ENCODE measurements at places on chromosomes 6 and 20.

GRCh38 chr20:57653546-57653900 is 33.3 kb upstream of the ZBP1 start:
- no peak for DNase-seq

DNA sequence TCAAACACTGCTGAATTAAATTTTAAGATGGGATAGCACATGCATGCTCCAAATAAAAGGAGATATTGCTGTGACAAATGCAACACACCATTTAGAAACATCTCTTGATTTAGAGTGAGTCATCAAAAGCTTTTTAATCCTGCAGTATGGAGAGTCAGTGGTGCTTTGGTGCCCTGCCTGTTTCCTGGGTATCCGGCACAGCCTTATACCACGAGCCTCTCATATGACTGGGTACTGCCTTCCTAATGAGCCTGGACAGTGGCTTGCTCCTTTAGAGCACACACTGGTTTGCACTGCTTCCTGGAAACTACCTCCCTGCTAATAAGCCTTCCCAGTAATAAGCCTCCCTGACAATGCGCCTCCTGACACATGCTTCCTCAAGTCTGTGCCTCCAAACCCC is 65.3 kb upstream of the KCNK16 start:
- no peak for DNase-seq

DNA sequence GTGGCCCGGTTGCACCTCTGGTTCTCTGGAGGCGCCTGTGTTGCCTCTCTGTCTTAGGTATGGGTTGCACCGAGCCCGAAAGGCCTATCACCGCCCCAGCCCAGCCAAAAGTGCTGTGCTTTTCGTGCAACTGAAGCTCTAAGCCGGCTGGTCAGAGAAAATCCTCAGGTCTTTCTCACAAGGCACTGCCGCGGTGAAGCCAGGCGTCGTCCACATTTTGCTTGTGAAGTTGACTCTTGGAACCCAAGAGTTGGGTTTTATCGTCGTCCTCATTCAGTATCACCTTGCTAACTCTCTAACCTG is 726 bp upstream of the EMILIN3 start:
- no peak for DNase-seq

DNA sequence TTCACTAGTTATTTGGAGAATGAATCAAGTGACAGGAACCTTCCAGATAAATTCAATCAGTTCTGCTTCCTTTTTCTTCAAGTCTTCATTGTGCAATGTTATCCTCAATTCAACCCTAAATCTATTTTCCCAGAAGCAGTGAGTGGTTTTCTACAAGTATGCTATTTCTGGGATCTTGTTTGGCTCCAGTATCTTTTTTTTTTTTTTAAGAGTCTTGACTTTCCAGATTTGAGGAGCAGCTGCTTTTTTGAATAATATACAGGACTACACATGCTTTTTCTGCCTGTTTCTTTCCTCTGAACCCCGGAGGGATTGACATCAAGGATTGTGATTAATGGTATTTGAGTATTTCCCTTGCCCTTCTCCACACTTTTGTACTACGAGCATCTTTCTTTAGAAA is 339.2 kb upstream of the JAG1 start:
- DNase-seq: no peak

- DNase-seq: no peak
These were observed 1.2 kb downstream of the TBX18 start for GRCh38 chr6:84763003-84763885.

DNA sequence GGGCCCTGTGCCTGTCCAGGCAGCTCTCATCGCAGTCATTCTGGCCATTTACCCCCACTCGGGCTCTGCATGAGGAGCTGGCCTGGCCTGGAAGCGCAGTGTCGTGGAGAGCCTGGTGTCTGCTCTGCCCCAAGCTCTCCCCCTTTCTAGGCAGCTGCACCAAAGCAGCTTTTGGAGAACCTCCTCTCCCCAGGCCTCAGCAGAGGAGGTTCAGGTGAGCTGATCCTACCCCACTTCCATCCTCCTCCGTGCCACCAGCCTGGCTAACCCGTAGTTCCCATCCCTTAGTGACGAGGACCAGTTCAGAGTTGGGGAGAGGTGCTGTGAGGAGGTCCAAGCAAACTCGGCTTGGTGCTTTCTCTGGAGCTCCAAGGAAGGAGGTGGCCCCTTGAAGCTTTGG is 30.5 kb upstream of the PHACTR3 start:
- no peak for DNase-seq

- no peak for DNase-seq
These were observed 77.8 kb downstream of the ESR1 start for GRCh38 chr6:151885234-151885633.

GRCh38 chr6:24710519-24711303 is 8.2 kb downstream of the C6orf62 start:
- DNase-seq: no peak

GRCh38 chr6:128158496-128158895 is 257.6 kb upstream of the THEMIS start:
- no peak for DNase-seq

GRCh38 chr6:42313941-42314570 is 96.4 kb upstream of the MRPS10 start:
- no peak for DNase-seq

DNA sequence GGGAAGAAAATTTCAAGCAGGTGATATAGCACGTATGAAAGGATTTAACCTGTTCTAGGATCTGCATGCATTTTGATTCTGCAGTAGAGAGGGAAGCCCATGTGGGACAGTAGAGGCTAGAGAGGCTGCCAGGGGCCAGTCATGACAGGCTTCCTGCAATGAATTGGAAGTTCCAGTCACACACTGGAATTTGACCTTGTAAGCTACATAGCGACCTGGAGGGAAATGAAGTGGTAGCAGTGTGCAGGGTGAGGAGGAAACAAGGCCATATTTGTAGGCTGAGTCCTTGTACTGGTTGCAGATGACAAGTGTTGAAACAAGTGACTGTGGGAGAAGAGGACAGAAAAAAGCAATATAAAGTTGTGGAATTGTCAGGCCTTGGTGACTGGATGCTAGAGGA is 58.6 kb upstream of the OLIG3 start:
- no peak for DNase-seq

DNA sequence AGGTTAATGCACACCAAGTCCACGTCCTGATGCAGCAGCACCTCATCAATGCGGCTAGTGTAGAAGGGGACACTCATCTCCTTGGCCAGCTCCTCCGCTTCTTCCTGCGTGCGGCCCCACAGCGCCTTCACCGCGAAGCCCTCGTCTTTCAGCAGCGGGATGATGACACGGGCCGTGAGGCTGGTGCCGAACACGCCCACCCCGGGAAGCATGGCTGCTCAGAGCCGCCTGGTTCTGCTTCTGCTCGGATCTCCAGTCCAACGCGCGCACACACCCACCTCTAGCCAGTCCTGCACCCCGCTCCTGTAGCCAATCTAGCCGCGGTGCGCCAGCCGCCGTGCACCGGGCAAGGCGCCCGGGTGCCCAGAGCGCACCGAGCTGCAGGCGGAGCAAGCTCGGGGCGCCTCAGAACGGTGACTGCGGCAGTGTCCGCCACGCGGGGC is 700 bp downstream of the GFOD1 start:
- DNase-seq: peak; percentile 63

DNA sequence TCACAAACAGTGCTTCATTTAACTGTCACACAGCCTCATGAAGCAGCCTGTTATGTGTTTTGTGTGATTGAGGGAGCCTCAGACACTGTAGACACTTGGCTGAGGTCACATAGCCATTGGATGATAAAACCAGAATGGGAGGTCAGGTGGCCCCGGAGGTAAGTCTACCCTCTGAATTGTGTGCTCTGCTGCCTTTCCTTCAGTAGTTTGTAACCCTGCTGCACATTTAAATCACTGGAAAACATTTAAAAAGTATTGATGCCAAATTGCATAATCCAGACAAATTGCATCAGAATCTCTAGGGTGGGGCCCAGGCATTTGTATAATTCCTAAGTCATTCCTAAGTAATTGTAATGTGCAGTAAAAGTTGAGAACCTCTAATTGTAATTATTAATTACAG is 85.2 kb upstream of the ECI2 start:
- no peak for DNase-seq

DNA sequence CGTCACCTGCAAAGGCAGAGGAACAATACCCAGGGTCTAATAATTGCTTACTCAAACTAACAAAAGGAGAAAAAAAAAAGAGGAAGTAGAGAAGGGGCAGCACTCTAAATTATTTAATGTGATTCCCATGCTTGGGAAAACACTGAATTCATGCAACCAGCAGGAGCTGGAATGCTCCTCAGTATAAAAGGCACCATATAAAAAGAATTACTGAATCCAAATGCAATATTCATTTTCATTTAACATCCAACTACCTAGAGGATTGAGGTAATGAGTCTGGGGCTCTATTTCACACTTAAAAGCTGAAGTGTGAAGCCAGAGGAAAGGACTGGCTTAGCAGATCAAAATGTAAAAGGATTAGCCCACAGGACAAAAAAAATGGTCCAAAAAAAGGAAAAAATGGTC is 8.7 kb downstream of the B4GALT5 start:
- DNase-seq: no peak

DNA sequence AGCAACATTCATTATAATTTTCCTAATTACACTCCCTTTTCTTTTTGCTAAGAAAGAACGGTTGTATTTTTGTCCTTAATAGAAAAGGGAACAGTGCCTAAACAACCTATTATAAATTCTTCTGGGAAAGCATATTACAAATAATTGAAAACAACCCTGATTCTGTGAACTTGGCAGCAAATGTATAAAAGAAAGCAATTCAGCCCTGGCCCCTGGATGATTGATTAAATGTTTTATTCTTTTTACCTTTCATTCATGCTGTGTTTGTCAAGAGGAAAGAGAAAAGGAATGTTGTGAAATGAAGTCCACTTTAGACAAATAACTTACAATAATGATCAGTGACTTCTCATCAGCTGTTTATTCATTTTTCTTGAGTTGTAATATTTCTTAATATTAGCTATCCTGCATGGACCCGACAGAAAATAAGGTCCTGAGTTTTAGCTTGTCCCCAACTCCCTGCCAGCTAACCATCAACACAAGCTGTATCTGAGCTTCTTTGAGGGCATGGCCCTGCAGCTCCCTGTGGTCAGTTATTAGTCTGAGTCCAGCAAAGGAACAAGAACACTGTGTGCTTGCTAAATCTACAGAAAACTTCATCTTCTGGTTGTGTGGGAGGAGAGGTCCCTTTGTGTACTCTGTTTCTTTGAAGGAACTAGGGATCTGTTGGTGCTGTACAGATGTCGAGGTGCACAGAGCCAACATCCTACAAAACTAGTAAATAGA is 248.2 kb downstream of the LAMA2 start:
- no peak for DNase-seq

DNA sequence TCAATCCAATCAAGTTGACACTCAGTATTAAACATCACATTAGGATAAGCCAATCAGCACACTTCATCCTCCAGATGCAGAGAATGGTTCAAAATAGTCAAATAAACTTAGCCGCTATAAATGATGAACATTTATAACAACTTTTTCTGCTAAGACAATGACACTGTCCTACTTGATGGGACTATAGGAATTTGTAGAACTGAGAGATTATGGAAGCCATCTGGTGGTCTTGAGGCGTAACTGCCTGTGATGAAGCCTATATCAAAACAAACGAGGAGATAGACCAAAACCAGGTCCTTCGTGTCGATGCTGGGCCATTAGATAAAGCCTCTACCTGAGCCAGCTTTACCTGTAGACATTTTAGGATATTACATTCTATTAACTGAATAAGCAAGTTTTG is 631.1 kb downstream of the COL12A1 start:
- no peak for DNase-seq

DNA sequence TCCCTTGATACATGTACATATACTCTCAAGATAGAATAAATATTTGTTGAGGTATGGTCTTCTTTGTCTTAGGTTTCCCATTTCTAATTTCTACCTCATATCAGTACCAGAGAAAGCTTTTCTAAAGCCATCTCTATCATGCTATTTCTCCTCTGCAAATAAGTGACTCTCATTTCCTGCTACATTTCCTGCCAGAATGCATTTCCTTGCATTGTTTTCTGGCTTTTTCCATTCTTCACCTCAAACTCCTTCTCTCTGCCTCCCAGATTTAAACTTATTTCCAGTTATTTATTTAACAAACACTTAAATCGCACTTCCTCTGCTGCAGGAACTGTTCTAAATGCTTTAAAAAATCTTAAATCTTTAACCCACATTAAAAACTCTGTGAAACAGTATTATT is 74.4 kb upstream of the STMND1 start:
- DNase-seq: no peak

- DNase-seq: no peak
These were observed 18.2 kb downstream of the KCNQ5 start for GRCh38 chr6:72639920-72640614.

- no peak for DNase-seq
These were observed 115.6 kb upstream of the B3GAT2 start for GRCh38 chr6:71072508-71072907.

- no peak for DNase-seq
These were observed 152.7 kb upstream of the SLC22A16 start for GRCh38 chr6:110629153-110629552.

DNA sequence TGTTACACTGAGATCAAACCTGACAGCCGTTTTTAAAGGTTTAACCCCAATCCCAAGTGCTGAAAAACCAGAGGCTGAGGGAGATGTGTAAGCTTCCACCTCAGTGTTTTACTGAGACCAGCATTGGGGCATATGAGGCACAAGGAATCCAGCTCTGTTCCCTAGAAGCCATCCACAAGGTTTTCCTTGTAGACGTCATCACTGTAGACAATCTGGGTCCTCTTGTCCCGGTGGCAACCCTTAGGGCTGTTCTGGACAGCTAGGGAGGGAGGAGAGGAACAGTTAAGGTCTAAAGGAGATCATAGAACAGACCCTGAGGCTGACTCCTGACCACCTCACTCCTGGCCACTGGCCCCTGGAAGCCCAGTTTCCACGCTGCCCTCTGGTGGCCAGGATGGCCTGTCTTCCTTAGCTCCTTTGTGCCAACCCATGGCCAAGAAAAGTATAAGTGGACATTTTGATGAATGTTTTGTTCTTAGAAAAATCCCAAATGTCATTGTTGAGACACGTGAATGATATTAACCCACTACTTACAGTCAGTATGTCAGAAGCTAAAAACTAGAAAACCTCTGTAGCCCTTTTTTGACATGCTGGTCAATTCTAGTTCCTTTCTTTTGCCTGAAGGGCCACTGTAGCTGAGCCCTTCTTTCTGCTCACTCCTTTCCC is 6.4 kb downstream of the CFB start:
- DNase-seq: peak; percentile 52

DNA sequence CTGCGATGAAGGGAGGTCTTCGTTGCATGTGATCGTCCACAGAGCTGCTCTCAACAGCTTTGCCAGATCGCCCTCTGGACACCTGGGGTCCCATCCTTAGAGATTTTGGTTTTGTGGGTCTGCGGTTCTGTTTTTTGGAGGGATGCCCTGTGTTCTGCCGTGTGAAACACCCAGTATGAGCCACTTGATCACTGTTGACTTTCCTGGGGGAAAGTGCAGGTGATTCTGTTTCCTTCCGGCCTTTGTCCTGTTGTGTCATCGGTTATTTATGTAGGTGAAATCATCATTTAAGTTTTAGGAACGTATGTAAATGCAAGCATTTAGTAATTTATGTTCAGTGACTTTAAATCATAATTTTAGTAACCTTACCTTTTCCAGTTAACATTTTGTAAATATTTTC is 56.4 kb upstream of the SLC22A1 start:
- DNase-seq: no peak

DNA sequence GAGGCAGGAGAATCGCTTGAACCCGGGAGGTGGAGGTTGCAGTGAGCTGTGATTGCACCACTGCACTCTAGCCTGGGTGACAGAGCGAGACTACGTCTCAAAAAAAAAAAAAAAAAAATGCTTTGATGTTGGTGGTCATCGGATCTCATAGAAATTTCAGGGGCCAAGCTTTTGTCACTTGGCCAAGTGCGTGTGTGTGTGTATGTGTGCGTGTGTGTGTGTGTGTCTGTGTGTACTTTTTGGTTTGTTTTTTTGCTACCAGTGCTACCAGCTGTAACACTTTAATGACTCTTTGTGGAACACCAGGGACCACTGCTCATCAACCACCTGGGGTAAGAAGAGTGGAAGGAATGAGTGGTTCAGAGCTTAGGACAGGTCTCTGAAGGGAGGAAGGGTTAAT is 49.7 kb downstream of the TRAF3IP2 start:
- no peak for DNase-seq

Measured in cerebellum (tissue), 4 donors.